T-helper 1 cell (primary cell): ENCODE measurements at places on chromosomes 1 and 21.

DNA sequence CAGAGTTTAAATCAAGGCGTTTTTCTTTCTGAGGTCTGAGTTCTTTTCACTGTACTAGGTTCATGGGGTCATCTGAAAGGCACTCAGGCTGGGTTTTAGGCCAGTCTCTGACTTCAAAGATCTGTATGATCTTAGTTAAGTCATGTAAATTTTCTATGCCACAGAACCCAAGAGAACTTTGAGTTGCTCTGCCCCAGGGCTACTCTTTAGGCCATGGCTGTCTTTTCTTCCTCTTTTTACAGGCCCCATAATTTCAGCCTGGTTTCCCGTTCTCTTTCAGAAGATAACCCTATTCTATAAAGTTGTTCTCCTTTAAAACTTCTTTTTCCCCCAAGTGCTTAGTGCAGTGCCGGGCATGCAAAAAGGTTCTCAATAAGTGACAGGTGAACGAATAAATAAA, 26.1 kb downstream of the METTL13 start:
- no peak for DNase-seq

DNA sequence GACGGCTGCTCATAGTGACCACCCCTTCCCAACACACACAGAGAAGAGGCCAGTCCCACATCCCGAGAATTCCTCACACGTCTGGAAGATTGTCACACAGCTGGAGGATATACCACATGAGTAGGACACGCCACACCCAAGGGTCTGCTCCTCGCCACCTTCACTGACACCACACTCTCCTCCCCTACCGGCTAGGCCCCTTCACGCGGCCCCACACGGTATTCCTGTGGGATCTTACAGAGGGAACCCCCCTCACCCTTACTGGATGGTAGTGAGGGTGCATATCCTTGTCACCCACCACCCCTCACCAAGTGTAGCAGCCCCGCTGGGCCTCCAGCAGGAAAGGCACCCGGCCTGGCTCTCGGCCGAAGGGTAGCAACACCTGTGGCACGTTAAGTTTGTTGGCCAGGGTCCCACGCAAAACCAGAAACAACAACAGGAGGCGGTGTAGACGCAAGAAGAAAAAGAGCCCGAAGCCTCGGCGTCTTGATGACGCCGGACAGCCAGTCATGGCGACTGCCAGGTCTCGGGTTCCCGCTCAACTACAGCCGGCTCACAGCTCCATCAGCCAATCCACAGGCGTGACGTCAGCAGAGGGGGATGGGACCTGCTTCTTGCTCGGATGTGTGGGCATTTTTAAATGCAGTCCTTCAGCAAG, at the start of gene NUP210L:
Gene NUP210L, minus strand, starts transcription at position 540 of the 658 bp plus-strand sequence.
- no peak for DNase-seq

- DNase-seq, result no peak
These were observed 121.4 kb downstream of the PLXNA2 start for GRCh38 chr1:208122612-208123358.

- no peak for DNase-seq
These were observed 32.8 kb upstream of the DNASE2B start for GRCh38 chr1:84365225-84366221.

DNA sequence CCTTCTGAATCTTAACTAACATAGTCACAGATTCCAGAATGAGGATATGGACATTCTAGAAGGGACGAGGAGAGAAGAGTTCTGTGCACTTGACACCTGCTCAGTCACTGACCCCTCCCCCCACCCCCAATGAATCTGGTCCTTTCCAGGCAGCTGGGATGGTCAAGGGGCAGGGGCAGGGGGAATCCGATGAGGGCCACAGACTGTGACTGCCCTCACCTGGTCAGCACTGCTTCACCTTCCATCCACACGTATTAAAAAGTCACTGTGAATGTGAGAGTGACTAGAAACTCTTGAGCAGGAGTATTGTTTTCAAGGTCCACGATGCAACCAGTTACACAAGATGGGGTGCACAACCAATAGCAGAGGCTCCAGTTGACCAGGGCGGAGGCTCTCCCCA, 9.5 kb upstream of the PRAMEF12 start:
- no peak for DNase-seq
